Kidney (tissue), 22 donors: ENCODE measurements at places on chromosomes 13 and 19. TPM values are rescaled to one million over a fixed set of nuclear protein-coding genes. Genes with fewer than 3 reads are reported as not detected.

Gene KCNN4
- total RNA-seq, result 6.1 TPM

Gene PCP2
- total RNA-seq, result 6.1 TPM

Gene LYPD5
- 4.2 TPM for total RNA-seq

Gene SIAH3
- total RNA-seq, result 0.03 TPM

DNA sequence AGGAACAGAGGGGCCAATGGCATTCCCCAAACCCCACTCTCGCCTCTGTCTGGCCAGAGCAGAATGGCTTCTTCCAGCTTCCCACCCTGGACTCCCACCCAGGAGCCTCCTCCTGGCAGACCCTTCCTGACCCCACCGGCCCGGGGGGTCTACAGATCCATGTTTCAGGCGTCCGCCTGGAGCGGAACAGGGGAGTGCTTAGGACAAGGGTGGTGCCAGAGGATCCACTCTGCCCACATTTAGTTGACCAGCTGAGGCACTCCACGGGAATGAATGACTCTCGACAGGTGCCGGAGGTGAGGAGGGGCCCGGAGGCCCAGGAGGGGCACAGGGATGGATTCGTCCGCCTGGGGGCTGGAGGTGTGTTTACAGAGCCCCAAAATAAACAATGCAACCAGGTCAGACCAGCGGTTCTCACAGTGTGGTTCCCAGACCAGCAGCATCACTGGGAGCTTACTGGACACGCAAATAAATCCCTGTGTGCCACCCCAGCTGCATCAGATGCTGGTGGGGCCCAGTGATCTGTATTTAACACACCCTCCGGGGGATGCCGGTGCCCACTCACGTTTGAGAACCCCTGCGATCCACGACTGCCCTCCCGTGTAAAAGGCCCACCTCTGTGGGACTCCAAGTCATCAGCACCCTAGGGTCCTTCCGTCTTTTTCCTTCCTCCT lies 15.1 kb upstream of the NCCRP1 start:
- no peak for DNase-seq

GRCh38 chr19:30316560-30317106 lies 55.6 kb upstream of the ZNF536 start:
- no peak for DNase-seq
